ENCODE measurements at places on chromosomes 3 and 15.

DNA sequence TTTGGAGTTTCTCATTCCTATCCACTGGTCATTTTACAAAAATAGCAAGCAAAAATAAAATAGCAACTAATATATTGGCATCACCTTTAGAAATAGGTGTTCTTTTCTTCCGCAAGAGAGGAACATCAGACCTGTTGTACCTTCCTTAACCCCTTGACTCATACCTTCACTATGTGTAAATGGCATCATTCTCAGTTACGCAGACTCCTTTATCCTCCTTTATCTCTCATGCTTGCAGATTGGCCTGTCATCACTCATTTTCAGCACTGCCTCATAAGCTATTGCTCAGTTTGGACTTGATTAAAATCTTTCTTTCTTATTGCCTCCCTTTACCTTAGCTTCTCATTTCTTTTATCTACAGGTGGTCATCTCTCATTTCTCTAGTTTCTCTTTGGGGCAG, 21.4 kb downstream of the ARHGEF26 start:
- no peak for DNase-seq

- DNase-seq = peak; percentile 58
Measured at GRCh38 chr3:124832782-124833709, 54.1 kb downstream of the ITGB5 start.

DNA sequence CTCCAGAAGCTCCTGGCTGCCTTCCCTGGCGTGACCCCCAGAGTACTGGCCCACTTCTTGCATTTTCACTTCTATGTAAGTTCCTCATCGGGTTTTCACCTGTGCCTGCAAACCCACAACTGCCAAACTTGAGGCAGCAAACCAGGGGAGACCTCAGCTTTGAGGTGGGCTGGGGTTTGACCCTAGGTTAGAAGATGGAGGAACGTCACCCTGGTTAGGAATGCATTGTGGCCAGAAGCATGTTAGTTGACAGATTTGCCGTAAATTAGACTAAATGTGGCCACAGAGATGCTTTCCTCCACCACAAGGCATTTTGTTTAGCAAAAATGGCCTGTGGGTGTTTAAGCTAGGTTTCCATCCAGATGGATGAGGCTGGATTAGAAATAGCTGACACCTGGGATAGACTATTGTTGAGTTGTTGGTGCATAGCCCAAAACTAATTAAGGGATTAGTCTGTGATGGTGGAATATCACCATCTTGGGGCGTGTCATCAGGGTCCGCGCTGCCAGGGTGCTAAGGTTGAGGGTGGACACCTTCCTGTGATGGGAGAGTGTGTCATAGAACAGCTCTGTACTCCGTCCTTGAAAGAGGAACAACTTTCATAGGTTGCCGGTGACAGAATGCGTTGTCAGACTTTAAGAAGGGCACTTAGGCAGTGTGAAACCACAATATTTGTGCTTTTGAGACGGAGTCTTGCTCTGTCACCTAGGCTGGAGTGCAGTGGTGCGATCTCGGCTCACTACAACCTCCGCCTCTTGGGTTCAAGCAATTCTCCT, 3.6 kb downstream of the NISCH start:
- no peak for DNase-seq

DNA sequence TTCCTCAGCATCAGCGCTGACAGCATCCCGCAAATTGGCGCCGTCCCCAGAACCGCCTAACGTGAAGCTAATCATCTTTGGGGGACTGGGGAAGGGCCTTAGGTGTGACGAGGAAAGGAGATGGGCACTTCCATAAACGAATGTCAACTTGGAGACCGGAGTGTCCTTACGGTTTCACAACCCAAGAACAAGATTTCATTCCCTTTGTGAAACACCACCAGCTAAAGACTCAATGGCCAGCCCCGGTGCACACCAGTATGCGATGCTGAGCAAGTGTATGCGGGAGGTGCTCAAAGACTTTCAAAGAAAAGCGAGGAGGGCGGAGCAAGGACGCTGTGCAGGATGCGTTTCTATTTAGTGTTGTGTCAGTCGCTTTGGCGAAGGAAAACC, 759 bp upstream of the TTBK2 start:
- DNase-seq = peak; percentile 22

- DNase-seq = peak; percentile 28
Measured at GRCh38 chr3:195580744-195581443, 2.8 kb downstream of the APOD start.

Measured in AG08396 (cell line).